Vagina (tissue), 2 donors: ENCODE measurements at places on chromosomes 1 and 21. TPM values are rescaled to one million over a fixed set of nuclear protein-coding genes. Genes with fewer than 3 reads are reported as not detected.

Gene IL12RB2
- total RNA-seq = 0.74 TPM

Gene OLIG2
- not detected for total RNA-seq

DNA sequence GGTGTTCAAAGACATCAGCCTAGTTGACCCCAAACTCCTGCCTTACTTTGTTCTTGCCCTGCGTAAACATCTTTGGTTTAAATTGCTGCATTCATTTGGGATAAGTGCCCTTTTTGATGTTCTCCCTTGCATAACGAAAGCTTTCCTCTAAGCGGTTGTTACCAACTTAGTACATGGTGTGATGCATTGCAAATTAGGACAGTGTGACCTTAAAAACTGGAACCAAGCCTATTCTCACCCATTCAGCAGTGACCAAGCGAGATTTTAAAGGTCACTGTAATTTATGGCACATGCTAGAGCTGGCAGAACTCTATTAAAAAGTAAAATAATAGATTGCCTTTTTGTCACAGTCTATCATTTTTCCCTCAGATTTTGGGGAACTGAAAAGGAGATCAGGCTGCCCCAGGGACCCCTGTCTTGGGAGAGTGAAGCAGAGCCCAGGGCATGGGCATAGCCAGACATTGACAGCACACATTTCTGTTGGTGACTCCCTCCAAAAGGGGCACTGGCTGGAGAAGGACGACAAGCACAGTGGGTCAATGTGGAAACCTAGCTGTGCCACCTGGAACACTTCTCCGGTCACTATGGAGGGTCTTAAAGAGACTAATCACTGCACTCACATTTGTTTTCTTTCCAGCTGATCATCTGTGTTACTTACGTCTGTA, 63.9 kb downstream of the KCNK1 start:
- H3K4me3 ChIP-seq = no peak overlapping the region
- no peak overlapping the region for H3K27ac ChIP-seq
- no peaks in the 10 kb centered on the region for H3K36me3 ChIP-seq
- no peaks in the 10 kb centered on the region for H3K4me1 ChIP-seq
- DNase-seq = no peak
- H3K27me3 ChIP-seq = no peaks in the 10 kb centered on the region

Gene KRTAP11-1
- not detected for total RNA-seq

DNA sequence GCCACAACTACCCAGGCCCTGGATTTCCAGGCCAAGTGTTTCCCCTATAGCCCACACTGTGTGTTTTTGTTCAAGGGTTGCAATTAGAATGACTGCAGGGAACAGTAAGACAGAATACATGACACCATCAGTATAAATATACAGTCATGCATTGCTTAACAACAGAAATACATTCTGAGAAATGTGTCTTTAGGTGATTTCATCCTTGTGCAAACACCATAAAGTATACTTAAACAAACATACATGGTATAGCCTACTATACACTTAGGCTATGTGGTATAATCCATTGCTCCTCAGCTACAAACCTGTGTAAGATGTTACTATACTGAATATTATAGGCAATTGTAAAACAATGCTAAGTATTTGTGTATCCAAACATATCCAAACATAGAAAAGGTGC, 7.5 kb upstream of the SLC44A5 start:
- no peak overlapping the region for H3K4me3 ChIP-seq
- no peaks in the 10 kb centered on the region for H3K27me3 ChIP-seq
- H3K4me1 ChIP-seq = peaks cover 17% of the 10 kb centered on the region
- no peak overlapping the region for H3K27ac ChIP-seq
- DNase-seq = no peak

DNA sequence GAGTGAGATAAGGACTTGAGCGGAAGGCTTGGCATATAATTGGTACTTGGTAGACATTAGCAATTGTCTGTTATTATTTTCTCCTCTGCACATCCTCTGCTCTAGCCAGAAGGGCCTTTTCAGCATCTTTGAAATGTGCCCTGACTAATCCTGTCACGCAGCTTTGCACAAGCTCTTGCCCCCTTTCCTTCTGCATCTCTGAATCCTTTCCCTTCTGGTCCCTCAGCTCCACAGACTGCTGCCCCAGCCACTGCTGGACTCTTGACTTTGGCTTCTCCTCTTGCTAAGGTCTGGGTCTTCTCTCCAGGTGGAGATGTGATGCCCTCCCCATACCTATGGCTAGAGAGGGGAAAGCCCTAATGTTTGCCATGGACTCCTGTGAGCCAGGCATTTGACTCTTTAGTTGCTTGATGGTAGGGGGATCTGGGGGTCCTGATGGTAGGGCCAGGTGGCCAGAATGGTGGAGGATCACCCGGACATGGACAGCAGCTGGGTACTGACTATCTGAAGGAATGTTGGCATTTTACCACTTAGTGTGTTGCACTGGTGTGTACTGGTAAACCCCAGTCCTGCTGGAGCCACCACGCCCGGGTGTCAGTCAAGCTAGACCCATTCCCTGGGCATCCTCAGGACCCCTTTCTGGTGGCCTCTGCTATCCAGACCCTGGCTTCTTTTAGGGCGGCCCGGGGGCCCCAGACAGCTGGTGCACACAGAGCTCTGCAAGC, 4.4 kb downstream of the HPCA start:
- no peaks in the 10 kb centered on the region for H3K36me3 ChIP-seq
- H3K27ac ChIP-seq = no peak overlapping the region
- DNase-seq = no peak
- H3K4me1 ChIP-seq = peaks cover 33% of the 10 kb centered on the region
- H3K4me3 ChIP-seq = no peak overlapping the region
- H3K27me3 ChIP-seq = peaks cover 7% of the 10 kb centered on the region

Gene MXRA8
- total RNA-seq = 136 TPM

GRCh38 chr1:227996187-227996950, 10.4 kb upstream of the WNT3A start:
- no peak overlapping the region for H3K27ac ChIP-seq
- no peak overlapping the region for H3K4me3 ChIP-seq
- H3K36me3 ChIP-seq = no peaks in the 10 kb centered on the region
- no peak for DNase-seq
- no peaks in the 10 kb centered on the region for H3K4me1 ChIP-seq

DNA sequence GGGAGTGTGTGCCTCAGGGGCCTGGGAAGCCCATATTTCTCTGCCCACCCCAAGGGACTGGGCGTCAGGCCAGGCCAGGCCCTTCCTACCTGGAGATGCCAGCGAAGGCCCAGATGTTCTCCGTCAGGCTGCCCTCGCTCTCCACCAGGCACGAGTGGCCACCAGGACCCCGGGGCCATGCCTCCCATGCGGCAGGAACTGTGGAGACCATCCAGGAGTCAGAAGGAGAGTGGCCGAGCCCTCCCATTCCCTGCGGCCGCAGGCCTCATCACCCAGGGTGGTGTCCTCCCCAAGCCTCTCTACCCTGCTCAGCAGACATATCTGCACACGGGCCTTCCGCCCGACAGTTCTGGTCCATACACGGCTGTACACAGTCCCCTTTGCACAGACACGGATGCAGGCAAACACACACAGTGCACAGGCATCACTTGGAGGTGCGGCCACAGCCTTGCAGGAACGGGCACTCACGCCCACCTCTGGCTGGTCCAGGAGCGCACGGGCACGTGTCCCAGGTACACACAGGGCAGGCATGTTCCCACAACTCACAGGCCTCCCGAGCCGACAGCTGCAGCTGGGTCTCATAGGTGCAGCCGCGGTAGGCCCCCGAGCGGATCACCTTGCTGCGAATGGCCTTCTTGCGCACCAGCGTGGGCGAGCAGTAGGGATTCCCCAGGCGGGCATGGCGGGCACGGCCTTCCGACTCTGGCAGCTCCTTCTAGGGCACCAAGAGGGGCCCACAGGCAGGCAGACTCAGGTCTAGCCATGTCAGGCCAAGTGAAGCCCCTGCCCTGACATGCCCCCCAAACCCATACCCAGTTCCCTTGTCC, 5.9 kb upstream of the KIF17 start:
- no peaks in the 10 kb centered on the region for H3K27me3 ChIP-seq
- H3K27ac ChIP-seq = no peak overlapping the region
- no peak for DNase-seq
- H3K4me1 ChIP-seq = no peaks in the 10 kb centered on the region
- no peak overlapping the region for H3K4me3 ChIP-seq
- no peaks in the 10 kb centered on the region for H3K36me3 ChIP-seq

- H3K27ac ChIP-seq = no peak overlapping the region
- peaks cover 5% of the 10 kb centered on the region for H3K4me1 ChIP-seq
- no peaks in the 10 kb centered on the region for H3K27me3 ChIP-seq
- peaks cover 12% of the 10 kb centered on the region for H3K36me3 ChIP-seq
- H3K4me3 ChIP-seq = no peak overlapping the region
- DNase-seq = no peak
Measured at GRCh38 chr1:231357187-231357772, 19.2 kb downstream of the SPRTN start.

DNA sequence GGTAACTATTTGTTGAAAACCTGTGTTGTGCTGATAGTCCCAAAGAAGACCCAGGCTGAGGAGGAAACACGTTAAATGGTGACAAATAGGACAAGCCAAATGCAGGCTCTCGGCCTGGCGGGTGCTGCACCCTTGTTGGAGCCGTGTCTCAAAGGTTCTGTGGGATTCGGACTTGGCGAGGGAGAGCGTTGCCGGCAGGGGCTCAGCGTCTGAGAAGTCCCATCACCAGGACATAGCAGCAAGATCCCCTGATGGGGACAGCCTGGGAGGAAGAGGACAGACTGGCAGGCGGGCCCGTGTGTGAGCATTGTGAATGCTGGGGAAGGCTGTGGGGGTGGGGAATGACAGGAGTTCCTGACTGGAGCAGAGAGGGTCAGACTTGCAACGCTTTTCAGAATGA, 142.5 kb downstream of the PGBD5 start:
- DNase-seq = no peak
- no peak overlapping the region for H3K4me3 ChIP-seq
- H3K27me3 ChIP-seq = no peaks in the 10 kb centered on the region

Gene SMYD2
- 18.2 TPM for total RNA-seq

Gene MROH9
- total RNA-seq = not detected

Gene GJA9
- total RNA-seq = not detected

Gene HIVEP3
- 2.9 TPM for total RNA-seq
